ENCODE measurements at places on chromosomes 2 and 18. TPM values are rescaled to one million over a fixed set of nuclear protein-coding genes. Genes with fewer than 3 reads are reported as not detected.

The TPGS2 gene
- total RNA-seq: 16.4 TPM

- no peaks in the 10 kb centered on the region for H3K36me3 ChIP-seq
- no peak overlapping the region for H3K27ac ChIP-seq
- DNase-seq: no peak
- no peaks in the 10 kb centered on the region for H3K27me3 ChIP-seq
- no peak overlapping the region for H3K4me3 ChIP-seq
Measured at GRCh38 chr2:58419983-58420382, 178.9 kb upstream of the FANCL start.

- H3K36me3 ChIP-seq: no peaks in the 10 kb centered on the region
- no peak overlapping the region for H3K4me3 ChIP-seq
- no peak for DNase-seq
- no peaks in the 10 kb centered on the region for H3K27me3 ChIP-seq
Measured at GRCh38 chr2:65724336-65724735, 291.9 kb upstream of the SPRED2 start.

GRCh38 chr18:30623401-30624065 lies 419.0 kb downstream of the DSC3 start:
- no peaks in the 10 kb centered on the region for H3K36me3 ChIP-seq
- no peak overlapping the region for H3K4me3 ChIP-seq
- H3K27ac ChIP-seq: no peak overlapping the region
- DNase-seq: no peak

DNA sequence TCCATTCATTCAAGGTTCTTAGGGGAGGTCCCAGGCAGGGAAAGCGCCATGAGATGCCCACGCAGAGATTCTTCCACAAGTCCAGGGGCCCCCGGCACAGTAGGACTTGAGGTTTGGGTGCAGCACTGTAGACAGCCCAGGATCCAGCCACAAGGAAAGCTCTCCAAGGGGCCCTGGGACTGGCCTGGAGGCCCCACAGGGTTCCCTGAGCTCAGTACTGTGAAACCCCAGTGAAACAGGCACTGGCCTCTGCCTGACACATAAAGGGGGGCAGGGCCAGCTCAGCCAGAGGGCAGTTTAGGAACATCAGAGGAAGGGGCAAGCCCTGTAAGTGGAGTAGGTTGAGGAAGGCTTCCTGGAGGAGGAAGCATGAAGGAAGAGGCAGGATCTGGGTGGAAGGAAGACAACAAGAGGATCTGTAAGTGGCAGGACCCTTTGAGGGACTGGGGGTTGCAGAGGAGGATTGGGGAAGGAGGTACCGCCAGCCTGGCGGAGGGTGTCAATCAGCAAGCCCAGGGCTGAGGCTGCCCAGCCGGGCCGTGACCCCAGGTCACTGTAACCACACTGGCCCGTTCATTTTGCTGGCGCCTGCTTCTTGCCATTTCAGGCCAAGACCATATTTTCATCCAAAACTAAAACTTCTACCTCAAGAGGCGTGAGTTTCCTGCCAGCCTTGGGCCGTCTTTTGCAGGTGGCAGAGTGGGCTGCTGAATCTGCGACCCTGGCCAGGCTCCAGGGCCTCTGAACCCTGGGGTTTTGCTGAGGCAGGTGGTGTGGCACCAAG lies 175.2 kb downstream of the SMAD7 start:
- DNase-seq: no peak
- peaks cover 15% of the 10 kb centered on the region for H3K4me1 ChIP-seq
- H3K27me3 ChIP-seq: no peaks in the 10 kb centered on the region
- H3K36me3 ChIP-seq: no peaks in the 10 kb centered on the region
- H3K4me3 ChIP-seq: no peak overlapping the region
- H3K27ac ChIP-seq: no peak overlapping the region

DNA sequence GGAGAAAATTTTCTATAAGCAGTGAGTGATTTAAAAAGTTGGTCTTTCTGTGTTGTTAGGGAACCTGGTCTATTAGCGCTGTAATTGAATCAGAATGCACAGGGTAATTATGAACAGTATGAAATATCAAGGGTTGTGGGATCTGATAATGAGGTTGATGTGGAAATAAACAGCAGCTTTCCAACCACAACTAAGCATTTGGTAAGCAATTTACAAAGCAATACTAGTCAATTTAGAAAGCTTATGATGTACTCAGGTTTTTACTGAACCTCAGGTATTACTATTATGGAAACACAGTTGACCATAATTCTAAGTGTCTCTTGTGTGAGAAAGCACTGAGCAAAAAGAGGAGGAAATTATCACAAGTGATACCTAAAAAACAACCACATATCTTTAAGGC lies 11.0 kb upstream of the SMCHD1 start:
- H3K36me3 ChIP-seq: no peaks in the 10 kb centered on the region
- H3K27ac ChIP-seq: peak overlapping the region; percentile 12
- H3K4me1 ChIP-seq: peaks cover 52% of the 10 kb centered on the region
- H3K4me3 ChIP-seq: no peak overlapping the region
- no peak for DNase-seq

DNA sequence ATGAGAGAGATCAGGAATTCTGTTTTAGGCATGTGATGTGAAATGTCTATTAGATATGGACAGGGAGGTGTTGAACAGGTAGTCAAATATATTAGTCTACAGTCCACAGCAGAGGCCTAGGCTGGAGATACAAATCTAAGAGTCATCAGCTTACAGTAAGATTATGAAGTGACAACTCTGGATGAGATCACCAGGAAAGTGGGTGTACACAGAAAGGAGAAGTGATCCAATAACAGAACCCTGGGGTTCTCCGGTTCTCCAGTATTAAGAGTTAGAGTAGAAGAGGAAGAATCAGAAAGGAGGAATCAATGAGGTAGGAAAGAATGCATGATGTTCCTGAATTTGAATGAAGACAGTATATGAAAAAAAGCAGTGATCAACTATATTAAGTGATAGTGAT lies 362.3 kb downstream of the FIGN start:
- H3K36me3 ChIP-seq: no peaks in the 10 kb centered on the region
- no peak overlapping the region for H3K27ac ChIP-seq
- no peaks in the 10 kb centered on the region for H3K27me3 ChIP-seq
- no peak overlapping the region for H3K4me3 ChIP-seq
- no peak for DNase-seq

GRCh38 chr18:32530947-32531651 lies 60.4 kb upstream of the GAREM1 start:
- H3K4me3 ChIP-seq: no peak overlapping the region
- no peaks in the 10 kb centered on the region for H3K27me3 ChIP-seq
- no peak for DNase-seq
- H3K4me1 ChIP-seq: no peaks in the 10 kb centered on the region
- no peaks in the 10 kb centered on the region for H3K36me3 ChIP-seq
- no peak overlapping the region for H3K27ac ChIP-seq

The CFAP221 gene
- total RNA-seq: not detected

DNA sequence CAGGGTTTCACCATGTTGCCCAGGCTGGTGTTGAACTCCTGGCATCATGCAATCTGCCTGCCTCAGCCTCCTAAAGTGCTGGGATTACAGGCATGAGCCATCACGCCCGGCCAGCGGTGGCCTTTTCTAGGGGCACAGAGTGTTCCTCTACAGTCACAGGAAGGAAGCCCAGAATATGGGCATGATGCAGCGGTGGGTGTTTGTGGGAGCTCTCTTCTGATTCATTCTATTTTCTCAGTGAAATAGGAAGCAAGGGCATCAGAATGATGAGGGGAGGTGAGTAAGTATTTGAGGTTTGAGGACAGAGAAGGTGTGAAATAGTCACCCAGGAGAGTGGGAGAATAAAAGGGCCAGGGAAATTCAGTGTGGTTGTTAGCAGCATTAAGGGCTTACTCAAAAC lies 70.3 kb upstream of the PSME4 start:
- peaks cover 5% of the 10 kb centered on the region for H3K4me1 ChIP-seq
- peaks cover 7% of the 10 kb centered on the region for H3K36me3 ChIP-seq
- H3K27ac ChIP-seq: no peak overlapping the region
- no peak overlapping the region for H3K4me3 ChIP-seq
- DNase-seq: no peak
- H3K27me3 ChIP-seq: no peaks in the 10 kb centered on the region

- H3K36me3 ChIP-seq: no peaks in the 10 kb centered on the region
- no peaks in the 10 kb centered on the region for H3K4me1 ChIP-seq
- no peak overlapping the region for H3K4me3 ChIP-seq
- peaks cover 12% of the 10 kb centered on the region for H3K27me3 ChIP-seq
Measured at GRCh38 chr18:41936471-41937134, 18.4 kb upstream of the PIK3C3 start.

Measured in CD4-positive, alpha-beta T cell (primary cell).